Psoas muscle (tissue), 8 donors: ENCODE measurements at places on chromosomes 2 and 18. TPM values are rescaled to one million over a fixed set of nuclear protein-coding genes. Genes with fewer than 3 reads are reported as not detected.

DNA sequence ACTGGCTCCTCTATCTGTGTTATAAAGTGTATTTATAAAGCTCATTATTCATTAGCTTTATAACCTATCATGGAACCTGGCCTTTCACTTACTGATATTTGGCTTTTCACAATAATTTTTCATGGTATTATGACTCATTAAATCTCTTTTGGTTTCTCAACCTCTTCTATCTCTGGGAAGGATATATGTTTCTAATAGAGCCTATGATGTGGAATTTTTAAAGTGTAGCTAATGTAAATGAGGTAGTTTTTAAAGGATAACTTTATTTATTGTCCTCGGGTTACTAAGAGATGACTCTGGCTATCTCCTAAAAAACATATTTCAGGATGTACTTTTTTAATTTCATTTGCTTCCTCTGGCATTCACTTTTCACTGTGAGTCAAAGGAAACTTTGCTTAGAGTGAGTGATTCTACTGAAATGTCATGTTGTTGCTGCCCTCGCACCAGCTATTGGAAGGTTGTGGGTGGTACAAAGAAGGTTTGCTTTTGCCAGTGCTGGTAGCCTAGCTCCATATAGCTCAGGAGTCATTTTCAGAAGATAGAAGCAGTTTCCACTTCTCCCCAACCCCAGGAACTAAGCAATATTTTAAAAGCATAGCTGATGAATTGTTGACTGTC lies 85.2 kb upstream of the RPE start:
- H3K4me3 ChIP-seq = no peak overlapping the region
- H3K27ac ChIP-seq = no peak overlapping the region
- H3K27me3 ChIP-seq = no peaks in the 10 kb centered on the region
- DNase-seq = no peak
- H3K4me1 ChIP-seq = no peaks in the 10 kb centered on the region

- no peak for DNase-seq
- peak overlapping the region; percentile 51 for H3K27ac ChIP-seq
- H3K4me3 ChIP-seq = no peak overlapping the region
Measured at GRCh38 chr2:99648178-99648844, 158.5 kb upstream of the REV1 start.

GRCh38 chr2:182763311-182763912 lies 47.4 kb downstream of the DNAJC10 start:
- peaks cover 67% of the 10 kb centered on the region for H3K36me3 ChIP-seq
- no peak overlapping the region for H3K27ac ChIP-seq
- no peak overlapping the region for H3K4me3 ChIP-seq
- H3K27me3 ChIP-seq = no peaks in the 10 kb centered on the region

GRCh38 chr2:192230889-192231453 lies 36.2 kb upstream of the TMEFF2 start:
- no peak for DNase-seq
- H3K27me3 ChIP-seq = no peaks in the 10 kb centered on the region
- H3K27ac ChIP-seq = no peak overlapping the region
- H3K36me3 ChIP-seq = no peaks in the 10 kb centered on the region

GRCh38 chr2:33071591-33071990 lies 124.8 kb downstream of the LTBP1 start:
- H3K27ac ChIP-seq = no peak overlapping the region
- H3K4me3 ChIP-seq = no peak overlapping the region
- H3K4me1 ChIP-seq = peaks cover 16% of the 10 kb centered on the region
- no peaks in the 10 kb centered on the region for H3K27me3 ChIP-seq

- DNase-seq = no peak
- no peaks in the 10 kb centered on the region for H3K36me3 ChIP-seq
- no peaks in the 10 kb centered on the region for H3K4me1 ChIP-seq
- H3K4me3 ChIP-seq = no peak overlapping the region
Measured at GRCh38 chr18:38941711-38942561, 1376.3 kb upstream of the CELF4 start.

DNA sequence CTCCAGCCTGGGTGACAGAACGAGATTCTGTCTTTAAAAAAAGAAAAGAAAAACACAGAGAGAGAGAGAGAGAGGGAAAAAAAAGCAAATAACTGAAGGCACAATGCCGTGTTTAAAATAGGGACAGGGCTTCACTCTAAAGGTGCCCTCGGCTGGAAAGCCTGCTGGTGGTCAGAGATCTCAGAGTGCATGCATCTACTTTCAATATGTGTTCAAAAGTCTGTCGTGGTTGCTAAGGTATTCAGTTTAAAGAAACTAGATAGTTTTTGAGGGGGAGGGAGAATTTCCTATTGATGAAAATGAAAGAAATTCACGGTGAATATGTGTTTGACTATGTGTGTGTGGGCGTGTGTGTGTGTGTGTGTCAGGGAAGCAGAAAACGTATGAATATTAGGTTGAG lies 11.0 kb upstream of the CBLN2 start:
- DNase-seq = no peak
- H3K27me3 ChIP-seq = no peaks in the 10 kb centered on the region
- H3K4me3 ChIP-seq = no peak overlapping the region
- no peak overlapping the region for H3K27ac ChIP-seq

DNA sequence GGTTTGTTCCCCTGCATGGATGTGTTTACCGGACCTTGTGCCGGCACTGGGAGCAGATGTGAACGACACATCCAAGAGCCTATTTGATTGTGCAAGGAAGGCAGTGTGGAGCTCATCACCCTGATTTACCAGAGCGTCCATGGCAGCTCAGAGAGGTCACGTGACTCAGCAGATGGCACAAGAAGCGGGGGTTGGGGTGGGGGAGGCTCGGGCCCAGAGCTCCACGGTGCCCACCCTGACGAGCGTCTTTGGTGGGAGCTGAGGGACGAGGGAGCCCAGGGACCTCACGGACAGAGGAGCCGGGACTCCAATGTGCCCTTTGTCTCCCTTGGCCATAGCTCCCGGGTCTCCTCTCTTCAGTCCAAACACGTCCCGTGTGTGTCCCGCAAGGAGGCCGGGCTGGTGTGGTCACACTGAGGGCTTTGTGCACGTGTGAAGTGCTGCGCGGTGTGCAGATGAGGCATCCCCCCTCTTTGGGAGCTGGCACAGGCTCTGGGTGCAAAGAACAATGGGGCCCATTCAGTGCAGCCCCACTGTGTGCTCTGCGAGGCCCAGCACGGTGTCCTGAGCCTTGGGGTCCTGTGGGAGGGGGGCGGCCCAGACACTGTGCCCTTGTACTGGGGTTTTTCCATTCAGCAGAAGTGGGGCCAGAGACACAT lies 15.5 kb downstream of the KCNIP3 start:
- no peak overlapping the region for H3K27ac ChIP-seq
- H3K4me3 ChIP-seq = no peak overlapping the region
- H3K27me3 ChIP-seq = no peaks in the 10 kb centered on the region
- no peaks in the 10 kb centered on the region for H3K36me3 ChIP-seq
- no peak for DNase-seq

Gene RALBP1
- polyA plus RNA-seq = 32.8 TPM

Gene MAP2
- polyA plus RNA-seq = 1.4 TPM

Gene MYO5B
- polyA plus RNA-seq = 0.11 TPM
